Activated T-cell treated with anti-CD3 and anti-CD28 coated beads, Interleukin-2, amount 50 U/mL, for 72 hours (primary cell): ENCODE measurements at places on chromosomes 5 and 9. TPM values are rescaled to one million over a fixed set of nuclear protein-coding genes. Genes with fewer than 3 reads are reported as not detected.

- DNase-seq: no peak
Measured at GRCh38 chr5:97726106-97726505, 543.1 kb upstream of the RIOK2 start.

DNA sequence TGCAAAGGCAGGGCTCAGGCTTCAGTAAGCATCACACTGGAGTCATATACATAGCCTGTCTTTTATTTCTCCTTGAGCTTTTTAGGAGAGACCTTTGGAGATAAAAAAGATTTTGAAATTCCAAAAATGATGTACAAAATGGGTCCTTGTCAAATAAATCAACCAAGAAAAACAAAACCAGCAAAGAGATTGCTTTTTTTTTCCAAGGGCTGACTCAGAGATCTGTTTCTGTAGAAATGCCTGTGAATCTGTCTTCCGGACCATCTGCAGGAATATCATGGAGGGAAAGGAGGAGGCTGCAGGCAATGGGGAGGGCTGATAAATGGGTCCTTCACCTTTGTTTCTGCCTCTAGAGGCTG lies 77.4 kb downstream of the SLIT3 start:
- no peak for DNase-seq

DNA sequence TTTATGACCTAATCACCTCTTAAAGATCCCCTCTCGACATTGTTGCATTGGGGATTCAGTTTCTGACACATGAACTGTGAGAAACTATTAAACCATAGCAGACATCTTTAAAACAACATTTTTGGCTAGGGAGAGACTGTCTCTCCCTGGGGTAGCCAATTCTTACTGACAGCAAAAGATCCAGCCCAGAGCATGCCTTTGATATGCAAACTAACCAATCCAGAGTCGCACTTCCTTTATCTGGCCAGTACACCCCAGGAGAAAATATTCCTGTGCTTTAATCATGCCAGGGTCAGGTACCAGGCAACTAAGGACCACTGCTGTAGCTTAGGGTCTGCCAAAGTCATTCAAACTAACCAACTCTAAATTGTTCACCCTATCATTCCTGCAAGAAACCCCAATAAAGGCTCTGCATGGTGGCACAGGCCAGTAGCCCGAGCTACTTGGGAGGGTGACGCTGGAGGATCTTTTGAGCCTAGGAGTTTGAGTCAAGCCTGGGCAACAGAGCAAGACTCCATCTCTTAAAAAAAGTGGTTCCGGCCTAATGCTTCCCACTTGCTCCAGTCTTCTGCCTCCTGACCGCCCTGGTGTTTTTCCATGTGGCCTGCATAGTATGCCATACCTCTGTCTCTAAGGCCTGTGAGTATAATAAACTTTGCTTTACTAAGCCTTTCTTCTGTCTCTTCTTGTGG lies 62.3 kb upstream of the DAPK1 start:
- DNase-seq: no peak

- DNase-seq: no peak
Measured at GRCh38 chr5:37071901-37072581, 177.1 kb downstream of the CPLANE1 start.

GRCh38 chr5:78339617-78340436 lies 20.6 kb upstream of the SCAMP1 start:
- DNase-seq: no peak

DNA sequence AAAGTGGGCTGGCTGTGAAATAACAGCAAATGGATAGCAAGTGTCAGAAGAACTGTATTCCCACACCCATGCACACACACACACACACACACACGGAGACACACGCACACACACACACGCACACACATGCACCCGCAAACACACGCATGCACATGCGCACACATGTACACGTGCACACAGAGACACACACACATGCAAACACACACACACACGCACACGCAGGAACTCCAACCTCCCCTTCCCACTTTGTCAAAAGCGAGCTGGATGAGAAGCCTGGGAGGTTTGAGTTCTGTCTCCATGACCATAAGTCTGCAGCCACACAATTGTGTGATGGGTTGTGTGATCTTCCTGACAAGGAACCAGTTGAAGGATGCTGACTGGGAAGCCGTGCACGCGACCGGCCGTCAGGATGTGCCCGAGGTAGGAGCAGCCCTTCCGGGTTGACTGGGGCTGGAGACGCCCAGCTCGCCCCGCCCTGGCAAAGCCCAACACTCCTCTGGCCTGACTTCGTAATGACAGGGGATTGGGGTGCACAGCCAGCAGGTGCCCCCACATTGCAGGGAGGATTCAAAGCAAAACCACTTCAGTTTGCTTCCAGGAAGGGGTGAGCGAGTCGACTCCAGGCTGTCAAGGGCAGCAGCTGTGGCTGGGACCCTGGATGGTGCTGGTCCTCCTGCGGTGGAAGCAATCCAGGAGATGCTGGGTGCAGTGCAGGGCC lies 29.3 kb upstream of the NKD2 start:
- no peak for DNase-seq

DNA sequence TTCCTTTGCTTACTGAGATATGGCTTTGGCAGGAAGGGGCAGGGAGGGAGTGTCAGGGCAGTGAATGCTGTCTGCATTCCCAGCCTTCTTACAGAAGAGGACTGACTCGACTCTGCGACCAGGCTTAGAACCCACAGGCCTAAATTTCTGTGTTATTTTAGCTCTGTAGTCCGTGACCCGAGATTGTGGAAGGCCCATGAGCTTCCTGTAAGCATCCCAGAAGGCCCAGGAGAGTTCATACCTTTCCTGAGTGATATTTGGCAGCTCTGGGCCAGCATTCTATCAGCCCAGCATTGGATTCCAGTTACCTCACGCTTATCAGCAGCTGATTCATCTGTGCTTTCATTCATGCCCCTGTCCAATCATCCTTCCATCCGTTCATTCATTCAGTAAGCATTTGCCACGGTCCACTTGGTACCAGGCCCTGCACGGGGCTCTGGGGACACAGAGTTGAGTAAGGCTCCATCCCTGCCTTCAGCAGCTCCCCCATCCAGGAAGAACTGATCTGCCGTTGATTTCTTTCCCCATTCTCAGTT lies 28.2 kb upstream of the RPL26L1 start:
- no peak for DNase-seq

DNA sequence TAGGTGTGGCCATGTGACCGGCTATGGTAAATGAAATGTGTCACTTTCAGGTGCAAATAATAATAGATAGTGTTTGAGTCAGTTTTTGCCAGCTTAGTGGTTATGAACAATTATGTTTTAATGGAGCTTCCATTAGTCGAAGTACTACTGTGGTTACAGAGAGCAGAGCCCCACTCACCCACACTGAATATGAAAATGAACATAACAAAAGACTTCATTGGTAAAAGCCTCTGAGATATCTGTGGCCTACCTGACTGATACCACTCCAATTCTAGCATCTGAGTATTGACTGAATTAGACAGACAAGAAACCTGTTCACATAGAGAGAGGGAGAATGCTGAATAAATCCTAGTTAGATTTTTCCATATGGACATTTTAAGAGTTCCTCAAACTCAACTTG lies 405.6 kb downstream of the BRINP1 start:
- no peak for DNase-seq

GRCh38 chr5:38780945-38781344 lies 64.9 kb upstream of the OSMR start:
- DNase-seq: no peak

GRCh38 chr5:72790186-72790585 lies 26.3 kb upstream of the TNPO1 start:
- DNase-seq: no peak

GRCh38 chr9:79131246-79131774 lies 440.5 kb upstream of the TLE4 start:
- no peak for DNase-seq

GRCh38 chr5:14212838-14213237 lies 69.7 kb downstream of the TRIO start:
- DNase-seq: no peak

DNA sequence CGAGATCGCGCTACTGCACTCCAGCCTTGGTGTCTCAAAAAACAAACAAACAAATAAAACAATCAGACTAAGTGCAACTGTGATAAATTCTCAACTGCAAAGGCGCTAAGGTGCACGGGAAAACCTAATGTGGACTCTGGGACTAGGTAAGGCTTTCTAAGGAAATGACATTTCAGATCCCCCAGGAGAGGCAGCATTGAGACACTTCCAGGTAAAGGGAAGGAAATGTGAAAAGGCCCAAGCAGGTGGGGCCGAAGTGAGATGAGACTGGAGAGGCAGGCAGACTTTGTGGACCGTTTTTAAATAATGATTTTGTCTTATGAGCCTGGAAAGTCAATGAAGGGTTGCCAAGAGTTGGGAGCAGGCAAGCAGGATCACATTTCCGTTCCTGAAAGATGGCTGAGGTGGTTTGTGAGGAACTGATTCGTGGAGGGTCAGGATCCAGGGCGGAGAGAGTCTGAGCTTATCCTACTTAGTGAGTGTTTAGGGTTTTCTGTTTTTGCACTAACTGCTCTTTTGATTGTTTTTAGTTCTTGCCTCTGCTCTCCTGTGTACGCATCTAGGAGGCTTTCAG lies 2.0 kb upstream of the APBA1 start:
- DNase-seq: no peak

GRCh38 chr5:104739503-104739902 lies 1176.9 kb upstream of the NUDT12 start:
- no peak for DNase-seq

DNA sequence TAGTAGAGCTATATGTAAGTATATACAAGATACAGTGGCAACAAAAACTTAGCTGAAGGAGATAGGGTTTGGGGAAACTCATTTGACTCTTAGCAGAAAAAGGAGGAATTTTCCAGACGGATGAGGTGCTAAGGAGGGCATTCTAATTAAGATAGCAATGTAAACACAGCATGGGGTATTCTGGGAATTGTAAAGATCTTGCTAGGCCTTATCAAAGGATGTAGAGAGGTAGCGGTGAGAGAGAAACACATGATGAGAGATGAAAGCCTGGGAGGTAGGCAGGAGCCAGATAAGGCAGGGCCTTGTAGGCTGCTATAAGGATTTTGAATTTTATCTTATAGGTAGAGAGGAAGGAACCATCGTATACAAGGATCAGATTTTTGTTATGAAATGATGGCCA lies 106.6 kb upstream of the KCNN2 start:
- DNase-seq: no peak

DNA sequence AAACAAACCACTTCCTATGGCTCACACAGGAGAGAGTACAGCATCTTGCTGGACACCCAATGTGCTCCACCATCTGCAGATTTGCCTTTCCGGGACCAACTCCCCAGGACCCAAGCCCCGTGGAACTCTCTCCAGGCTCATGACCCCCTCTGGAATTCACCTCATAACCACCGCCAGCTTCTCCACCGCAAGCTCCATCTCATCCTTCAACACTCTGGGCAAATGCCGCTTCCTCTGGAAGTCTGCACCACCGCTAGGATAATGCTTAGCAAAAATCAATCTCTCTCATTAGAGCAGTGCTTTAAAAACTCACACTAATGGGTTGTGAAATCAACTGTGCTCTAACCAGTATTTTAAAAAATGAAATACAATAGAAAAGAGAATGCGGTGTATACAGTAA lies 150.0 kb downstream of the COL23A1 start:
- no peak for DNase-seq

DNA sequence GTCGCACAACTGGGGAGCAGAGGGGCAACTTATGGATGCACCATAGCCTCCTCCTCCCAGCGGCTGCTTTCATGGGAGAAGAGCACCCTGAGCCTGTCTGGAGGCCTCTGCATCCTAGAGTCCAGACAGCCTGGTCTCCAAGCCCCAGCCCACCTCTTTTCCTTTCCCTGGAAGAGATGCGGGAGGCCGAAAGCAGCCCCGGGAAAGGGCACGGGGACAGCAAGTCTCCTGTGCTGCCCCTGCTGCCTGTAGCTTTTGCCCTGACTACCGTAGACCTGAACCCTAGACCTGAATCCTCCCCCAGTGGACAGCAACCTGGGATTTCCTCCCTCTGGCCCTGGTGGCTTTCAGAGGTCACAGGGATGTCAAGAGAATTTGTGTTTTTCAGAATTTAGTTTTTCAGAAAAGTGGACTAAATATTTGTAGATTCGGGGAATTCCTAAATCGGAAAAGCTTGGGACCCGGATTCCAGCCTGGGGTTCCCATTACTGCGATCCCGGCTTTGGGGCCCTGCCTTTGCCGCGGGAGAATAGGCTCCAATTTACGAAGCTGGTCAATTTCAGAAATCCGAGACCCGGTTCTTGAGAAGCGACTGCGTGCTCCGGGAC lies 4.3 kb upstream of the PITX1 start:
- DNase-seq: no peak

- no peak for DNase-seq
Measured at GRCh38 chr5:147573211-147573610, 63.3 kb upstream of the DPYSL3 start.

- DNase-seq: no peak
Measured at GRCh38 chr5:53603009-53603687, 42.7 kb downstream of the NDUFS4 start.

DNA sequence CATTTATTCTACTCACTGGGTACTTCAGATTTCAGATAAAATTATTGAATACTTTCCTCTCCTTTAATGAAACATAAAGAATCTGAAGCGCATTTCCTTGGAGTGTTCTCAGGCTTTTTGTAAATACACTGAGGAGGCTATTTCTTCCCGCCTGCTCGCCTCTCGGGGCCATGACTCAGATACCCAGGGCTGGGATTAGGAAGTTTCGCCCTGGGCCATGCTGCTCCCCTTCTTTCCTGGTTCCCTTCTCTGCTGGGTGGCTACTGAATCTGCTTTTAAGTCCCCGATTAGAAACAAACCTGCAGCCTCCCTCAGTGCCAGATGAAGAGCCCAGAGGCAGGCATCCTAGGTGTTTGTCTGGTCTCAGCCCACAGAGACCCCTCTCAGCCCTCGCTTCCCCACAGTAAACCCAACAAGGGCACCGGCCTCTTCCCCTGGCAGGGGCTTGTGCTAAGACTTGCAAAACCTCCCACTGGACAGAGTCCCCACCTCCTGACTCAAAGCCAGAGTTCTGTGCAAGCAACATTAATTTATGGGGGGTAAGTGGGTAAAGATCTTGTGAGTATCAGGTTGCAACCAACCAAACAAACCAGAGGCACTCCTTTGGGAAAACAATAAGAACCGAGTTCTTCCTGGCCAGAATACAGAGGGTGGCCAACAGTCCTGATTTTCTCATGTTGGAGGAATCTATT lies 30.7 kb upstream of the IRX1 start:
- no peak for DNase-seq

DNA sequence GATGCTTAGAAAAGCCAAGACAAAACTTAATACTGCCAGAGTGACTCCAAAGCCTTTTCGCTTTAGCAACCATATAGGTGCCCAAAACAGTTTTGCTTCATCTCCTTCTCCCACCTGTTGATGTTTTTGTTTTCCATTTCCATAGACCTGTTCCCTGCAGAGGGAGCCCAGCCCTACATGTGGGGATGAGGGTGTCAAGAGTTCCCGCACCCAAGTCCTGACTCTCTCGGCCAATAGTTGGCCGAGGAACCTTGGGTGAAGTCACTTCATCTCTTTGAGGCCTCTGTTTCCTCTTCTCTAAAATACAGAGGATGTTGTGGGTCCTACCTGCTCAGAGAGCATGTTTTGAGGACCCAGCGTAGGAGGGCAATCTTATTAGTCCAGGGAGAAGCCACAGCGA lies 38.5 kb upstream of the LCP2 start:
- no peak for DNase-seq

GRCh38 chr9:90307167-90307833 lies 335.3 kb downstream of the DIRAS2 start:
- DNase-seq: no peak

- DNase-seq: no peak
Measured at GRCh38 chr9:82923092-82923911, 139.6 kb downstream of the RASEF start.

The PIGO gene
- 27.9 TPM for total RNA-seq

The CARTPT gene
- not detected for total RNA-seq

The C9orf43 gene
- 1.1 TPM for total RNA-seq

The HSPB3 gene
- total RNA-seq: not detected

The NTRK2 gene
- total RNA-seq: 3.3 TPM

The BNC2 gene
- not detected for total RNA-seq

The CFAP157 gene
- total RNA-seq: not detected

The FOXD1 gene
- 0.55 TPM for total RNA-seq

The SLC22A4 gene
- 2.9 TPM for total RNA-seq

The PLCXD3 gene
- total RNA-seq: not detected
